Tibial artery (tissue), 4 donors: ENCODE measurements at places on chromosomes 13 and 19.
A peak's percentile ranks its signal among the peaks of the same experiment; 100 is the strongest.

DNA sequence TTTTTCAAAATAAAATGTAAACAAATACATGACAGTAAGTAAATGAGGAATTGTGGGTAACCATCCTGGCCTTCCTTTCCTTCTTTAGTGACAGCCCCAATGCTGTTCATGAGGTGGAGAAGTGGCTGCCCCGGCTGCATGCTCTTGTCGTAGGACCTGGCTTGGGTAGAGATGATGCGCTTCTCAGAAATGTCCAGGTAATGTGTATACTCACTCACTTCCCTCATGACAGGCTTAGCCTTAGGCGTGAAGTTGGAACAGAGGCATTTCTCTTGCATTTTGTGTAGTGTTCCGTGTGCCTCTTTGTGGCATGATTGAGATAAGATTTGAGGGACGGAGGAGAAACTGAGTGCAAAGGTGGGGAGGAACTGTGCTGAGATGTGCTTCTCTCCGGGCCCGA, 12.0 kb downstream of the NAXD start:
- no peak for DNase-seq

- DNase-seq = peak; percentile 87
Observed at GRCh38 chr19:6516018-6516658, 14.0 kb upstream of the TUBB4A start.

GRCh38 chr13:108594153-108594552, 35.3 kb upstream of the MYO16 start:
- DNase-seq = no peak

DNA sequence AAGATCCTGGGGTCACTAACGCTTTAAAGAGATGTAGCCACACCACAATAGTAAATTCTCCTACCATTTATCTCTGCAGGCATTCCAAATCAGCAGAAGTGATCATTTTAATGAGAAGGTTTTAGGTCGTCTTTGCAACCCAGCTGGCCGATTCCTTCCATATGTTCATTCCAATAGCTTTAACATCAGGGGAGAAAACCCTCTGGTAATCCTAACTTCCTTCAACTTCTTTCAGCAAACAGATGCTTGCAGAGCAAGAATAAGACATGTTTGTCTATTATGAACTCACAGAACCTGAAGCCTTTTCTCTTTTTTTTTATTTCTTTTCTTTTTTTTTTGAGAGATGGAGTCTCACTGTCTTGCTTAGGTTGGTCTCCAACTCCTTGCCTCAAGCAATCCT, 498.6 kb upstream of the SLITRK1 start:
- no peak for DNase-seq

- DNase-seq = no peak
Observed at GRCh38 chr13:25095851-25096453, at the start of gene PABPC3. PABPC3 (plus strand) TSS chr13:25096136; CDS start chr13:25096199, 63 bp downstream.

GRCh38 chr19:54673222-54673621, 10.4 kb downstream of the LILRB4 start:
- DNase-seq = no peak

DNA sequence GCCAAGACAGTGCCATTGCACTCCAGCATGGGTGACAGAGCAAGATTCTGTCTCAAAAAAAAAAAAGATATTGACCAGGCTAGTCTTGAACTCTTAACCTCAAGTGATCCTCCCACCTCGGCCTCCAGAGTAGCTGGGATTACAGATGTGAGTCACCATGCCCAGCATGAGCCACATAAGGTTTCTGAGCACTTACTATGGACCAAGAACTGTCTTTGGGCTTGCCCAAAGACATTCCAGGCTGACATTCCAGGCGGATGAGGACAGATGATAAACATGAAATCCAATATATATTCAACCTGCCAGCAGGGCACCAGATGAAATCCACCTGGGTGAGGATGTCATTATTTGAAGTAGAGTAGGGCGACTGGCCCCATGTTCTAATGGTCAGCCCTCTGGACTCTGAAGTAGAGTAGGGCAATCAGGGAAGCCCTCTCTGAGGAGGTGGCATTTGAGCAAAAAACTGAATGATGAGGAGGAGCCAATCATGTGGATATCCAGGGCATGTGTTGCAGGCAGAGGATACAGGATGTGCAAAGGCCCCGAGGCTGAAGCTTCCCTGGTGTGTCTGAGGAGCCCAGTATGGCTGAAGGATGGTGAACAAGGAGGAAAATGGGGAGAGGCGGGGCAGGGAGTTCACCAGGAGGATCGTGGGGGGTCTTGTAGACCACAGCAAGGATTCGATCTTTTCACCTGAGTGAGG, 4.0 kb downstream of the C19orf38 start:
- DNase-seq = no peak

GRCh38 chr13:34179481-34179880, 361.5 kb downstream of the RFC3 start:
- no peak for DNase-seq

GRCh38 chr13:100039740-100040139, 49.2 kb upstream of the PCCA start:
- no peak for DNase-seq

DNA sequence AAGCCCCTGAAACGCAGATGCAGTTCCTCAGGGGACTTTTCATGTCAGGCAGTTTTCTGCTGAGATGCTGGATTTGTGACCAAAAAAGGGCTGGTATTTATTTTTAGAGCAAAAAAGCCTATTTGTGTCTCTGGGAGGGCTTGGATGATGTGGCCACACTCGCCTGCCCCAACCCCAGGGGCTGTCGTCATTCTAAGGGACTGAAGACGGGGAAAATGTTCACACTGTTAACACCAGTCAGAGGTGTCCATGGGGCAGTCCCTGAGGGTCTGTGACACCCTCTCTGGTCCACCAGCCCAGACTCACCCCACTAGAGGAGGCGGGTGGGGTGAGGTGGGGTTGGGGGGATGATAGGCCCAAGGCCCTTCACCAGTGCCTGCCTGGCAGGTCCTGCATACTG, 15.9 kb upstream of the EPHX3 start:
- DNase-seq = peak; percentile 59

GRCh38 chr13:31200637-31200971, 829 bp downstream of the B3GLCT start:
- DNase-seq = peak; percentile 74

- DNase-seq = no peak
Observed at GRCh38 chr13:112174476-112175110, 107.6 kb downstream of the SOX1 start.

DNA sequence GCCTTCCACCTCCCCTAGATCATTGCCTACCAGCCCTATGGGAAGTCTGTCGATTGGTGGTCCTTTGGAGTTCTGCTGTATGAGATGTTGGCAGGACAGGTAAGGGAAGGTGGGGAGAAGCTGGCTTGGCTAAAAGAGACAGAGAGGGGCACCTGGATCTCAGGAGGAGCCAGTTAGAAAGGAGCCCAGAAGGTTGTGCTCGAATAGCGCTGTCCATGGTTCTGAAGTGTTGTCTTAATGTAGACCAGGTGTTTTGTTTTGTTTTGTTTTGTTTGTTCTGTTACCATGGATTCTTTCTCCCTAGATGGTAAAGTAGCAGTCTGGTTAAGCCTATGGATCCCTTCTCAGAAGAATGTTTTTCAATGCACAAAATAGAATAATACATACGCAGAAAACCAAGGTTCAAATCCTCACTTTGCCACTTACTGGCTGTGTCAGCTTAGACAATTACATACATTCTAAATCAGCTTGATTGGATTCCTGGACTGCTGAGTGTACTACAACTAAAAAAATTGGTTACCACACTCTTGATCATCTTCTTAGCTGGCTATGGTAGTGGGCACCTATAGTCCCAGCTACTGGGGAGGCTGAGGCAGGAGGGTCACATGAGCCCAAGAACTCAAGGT, 5.9 kb upstream of the CACNG7 start:
- DNase-seq = no peak

DNA sequence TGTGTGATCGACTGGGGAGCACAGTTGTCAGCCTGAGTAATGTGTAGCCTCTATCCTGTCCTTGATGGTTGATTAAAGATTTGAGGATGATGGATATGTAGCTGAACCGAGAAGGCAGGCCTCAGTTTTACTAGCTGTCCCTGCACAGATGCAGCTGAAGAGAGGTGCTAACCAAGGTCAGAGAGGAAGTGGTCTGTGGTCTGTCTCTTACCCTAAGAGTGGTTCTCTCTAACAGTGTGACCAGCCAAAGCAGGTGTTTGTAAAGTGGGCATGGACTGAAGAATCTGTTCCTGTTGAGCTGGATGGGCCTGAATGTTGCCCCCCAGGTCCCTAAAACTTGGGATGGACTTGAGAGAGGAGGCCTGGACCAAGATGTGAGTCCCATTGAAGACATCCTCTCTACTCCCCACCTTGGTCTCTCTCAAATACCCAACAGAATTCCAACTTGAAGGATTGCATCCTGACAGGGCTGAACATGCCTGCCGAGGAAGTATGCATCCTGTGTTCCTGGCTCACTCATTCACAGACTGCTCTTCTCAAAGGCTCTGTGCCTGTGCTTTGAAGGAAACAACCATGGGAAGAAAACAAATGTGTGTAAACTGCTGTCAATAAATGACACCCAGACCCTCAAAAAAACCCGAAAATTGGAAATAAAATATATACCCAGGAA, 223.8 kb downstream of the MAB21L1 start:
- no peak for DNase-seq

- no peak for DNase-seq
Observed at GRCh38 chr13:106488686-106489085, 46.8 kb downstream of the EFNB2 start.

GRCh38 chr19:1213391-1214286, 8.1 kb downstream of the STK11 start:
- DNase-seq = peak; percentile 72

GRCh38 chr13:109274188-109274821, 512.1 kb downstream of the IRS2 start:
- no peak for DNase-seq

DNA sequence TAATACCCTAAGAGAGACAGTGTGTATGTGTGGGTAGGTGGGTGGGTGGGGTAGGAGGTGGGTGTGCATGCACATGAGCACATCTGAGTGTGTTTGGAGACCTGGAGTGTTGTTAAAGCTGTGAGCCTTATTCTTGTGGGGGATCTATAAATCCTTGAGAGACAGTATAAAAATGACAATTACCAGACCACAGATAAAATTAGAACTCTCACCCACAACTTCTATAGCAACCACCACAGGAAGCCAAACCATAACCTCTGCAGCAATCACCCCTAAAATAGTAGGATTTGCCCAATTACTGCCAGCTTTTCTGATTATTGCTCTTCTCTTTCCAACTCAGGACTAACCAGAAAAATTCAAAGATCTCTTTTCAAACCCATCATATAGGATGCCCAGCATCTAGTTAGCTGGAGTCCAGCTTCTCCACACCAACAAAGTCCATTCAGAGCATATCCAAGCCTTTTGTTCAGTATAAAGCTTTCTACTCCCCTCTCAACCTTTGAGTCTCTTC, 93.4 kb upstream of the SLITRK1 start:
- no peak for DNase-seq

DNA sequence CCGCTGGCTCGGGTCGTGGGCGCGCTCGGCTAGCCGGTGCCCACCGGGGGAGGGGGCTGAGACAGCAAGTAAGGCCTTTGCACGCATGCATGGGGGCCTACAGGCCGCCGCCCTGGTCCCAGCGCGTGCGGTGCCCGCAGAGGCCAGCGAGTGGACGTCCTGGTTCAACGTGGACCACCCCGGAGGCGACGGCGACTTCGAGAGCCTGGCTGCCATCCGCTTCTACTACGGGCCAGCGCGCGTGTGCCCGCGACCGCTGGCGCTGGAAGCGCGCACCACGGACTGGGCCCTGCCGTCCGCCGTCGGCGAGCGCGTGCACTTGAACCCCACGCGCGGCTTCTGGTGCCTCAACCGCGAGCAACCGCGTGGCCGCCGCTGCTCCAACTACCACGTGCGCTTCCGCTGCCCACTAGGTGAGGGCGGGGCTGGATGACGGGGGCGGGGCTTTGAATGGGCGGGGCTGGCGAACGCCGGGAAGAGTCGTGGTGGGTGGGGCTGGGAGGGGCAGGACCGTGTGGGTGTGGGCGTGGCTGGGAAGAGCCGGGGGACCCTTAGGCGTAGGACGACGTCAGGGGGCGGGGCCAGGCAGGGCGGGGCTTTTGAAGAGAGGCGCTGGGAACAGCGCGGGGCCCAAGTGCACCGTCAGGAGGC, 2.1 kb downstream of the CILP2 start:
- DNase-seq = no peak

DNA sequence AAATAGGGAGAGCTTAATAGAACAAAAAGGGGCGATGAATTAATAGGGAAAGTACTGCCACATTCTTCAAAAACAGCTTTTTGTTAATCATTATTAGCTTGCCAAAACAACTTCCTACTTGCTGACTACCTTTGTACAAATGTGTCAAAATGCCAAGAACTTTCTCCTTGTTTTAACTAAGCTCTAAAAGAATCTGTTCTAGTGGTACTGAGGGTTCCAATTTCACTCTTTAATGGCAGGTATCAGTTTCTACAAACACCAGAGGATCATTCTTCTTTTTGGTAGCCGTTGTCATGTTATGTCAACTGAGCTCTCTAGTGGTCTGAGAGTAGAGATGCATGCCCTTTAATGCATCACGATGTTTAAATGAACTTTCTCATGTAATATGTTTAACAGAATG, 29.4 kb upstream of the FBXL3 start:
- DNase-seq = no peak

DNA sequence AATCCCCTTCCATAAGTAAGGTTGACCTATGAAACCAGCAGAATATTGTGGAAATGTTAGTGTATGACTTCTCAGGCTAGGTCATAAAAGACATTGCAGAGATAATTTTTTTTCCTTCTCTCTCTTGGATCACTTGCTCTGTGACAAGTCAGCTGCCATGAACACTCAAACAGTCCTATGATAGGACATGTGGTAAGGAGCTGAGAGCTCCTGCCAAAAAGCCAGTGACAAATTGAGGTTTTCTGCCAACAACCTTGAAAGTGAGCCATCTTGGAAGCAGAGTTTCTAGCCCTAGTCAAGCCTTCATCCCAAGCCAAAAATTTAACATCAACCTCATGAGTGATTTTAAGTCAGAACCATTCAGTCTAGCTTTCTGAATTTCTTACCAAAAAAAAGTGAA, 270.9 kb upstream of the NBEA start:
- peak; percentile 40 for DNase-seq

DNA sequence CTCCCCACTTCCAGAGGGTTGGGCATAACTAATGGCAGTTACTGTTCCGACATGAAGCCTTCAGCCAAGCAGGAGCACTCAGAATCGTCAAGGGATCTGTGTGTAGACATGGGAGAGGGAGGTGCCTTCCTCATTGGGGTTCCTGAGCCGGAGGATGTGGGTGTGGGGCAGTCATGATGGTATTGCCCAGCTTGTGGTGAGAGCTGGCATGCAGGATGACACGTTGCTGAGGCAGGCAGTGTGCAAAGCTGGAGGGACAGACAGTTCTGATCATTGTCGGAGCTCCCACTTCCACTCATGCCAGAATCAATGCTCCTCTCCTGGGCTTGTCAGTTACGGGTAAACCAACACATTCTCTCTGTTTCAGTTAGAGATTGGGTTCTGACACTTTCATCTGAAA, 83.9 kb upstream of the TSC22D1 start:
- DNase-seq = no peak

- DNase-seq = no peak
Observed at GRCh38 chr13:34207334-34207733, 389.4 kb downstream of the RFC3 start.
